Left renal cortex interstitium (tissue), 4 donors: ENCODE measurements at places on chromosomes 4 and X. TPM values are rescaled to one million over a fixed set of nuclear protein-coding genes. Genes with fewer than 3 reads are reported as not detected.

SLC9B2 gene
- 9.9 TPM for polyA plus RNA-seq

DNA sequence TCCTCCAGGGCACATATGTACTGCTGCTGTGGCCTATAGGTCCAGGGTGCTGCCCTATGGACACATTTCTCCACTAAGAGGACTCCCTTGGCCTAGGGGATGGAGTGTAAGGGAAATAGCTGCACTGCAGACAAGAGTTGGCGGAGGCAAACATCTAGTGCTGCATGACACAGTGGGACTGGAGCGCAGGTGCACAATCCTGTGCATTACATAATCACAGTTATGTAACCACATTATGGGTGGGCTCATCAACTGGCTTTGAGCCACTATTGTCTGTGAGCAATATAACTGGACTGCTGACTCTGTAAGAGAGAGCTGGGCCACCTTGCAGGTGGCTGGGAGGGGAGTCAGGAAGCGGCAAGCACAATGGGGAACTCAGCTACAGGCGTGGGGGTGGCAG lies 3.2 kb upstream of the TIGD2 start:
- DNase-seq = no peak

DNA sequence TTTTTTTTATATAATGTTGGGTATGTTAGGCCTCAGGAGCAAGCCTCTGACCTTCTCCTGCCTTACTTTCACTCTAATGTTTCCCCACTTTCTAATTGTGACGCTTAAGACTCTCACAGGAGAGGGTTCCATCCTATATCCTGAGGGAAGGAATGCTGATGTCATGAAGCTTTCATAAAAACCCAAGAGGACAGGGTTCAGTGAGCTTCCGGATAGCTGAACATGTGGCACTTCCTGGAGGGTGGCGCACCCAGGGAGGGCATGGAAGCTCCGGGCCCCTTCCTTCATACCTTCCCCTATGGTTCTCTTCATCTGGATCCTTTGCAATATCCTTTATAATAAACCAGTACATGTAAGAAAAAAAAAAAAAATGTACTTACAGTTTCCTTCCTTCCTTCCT lies 48.0 kb upstream of the TMPRSS11E start:
- no peak for DNase-seq

- DNase-seq = no peak
These were observed 7.0 kb upstream of the DDX60 start for GRCh38 chr4:168325591-168325990.
